ENCODE measurements at places on chromosomes 16 and 17.

- DNase-seq, result no peak
Measured at GRCh38 chr16:84678541-84678940, 21.3 kb upstream of the USP10 start.

DNA sequence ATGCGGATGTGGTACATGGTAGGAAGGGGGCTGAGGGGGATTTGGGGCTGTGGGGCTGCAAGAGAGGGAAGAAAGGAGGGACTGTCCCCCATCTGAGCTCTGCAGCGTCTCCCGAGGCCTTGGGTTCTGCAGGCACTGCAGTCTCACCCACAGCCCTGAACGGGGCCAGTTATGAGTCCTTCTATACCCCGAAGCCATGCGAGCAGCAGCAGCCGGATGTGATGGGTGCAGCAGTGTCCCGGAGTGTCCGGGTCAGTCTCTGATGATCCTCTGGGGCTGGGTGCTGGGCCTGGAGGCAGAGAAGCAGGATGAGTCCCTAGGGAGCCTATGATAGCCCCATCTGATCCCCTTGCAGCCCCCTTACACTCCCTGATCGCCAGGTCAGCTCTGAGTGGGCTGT, 41.5 kb downstream of the CPNE2 start:
- DNase-seq, result no peak

GRCh38 chr17:69450918-69451317, 36.4 kb downstream of the MAP2K6 start:
- DNase-seq, result no peak

DNA sequence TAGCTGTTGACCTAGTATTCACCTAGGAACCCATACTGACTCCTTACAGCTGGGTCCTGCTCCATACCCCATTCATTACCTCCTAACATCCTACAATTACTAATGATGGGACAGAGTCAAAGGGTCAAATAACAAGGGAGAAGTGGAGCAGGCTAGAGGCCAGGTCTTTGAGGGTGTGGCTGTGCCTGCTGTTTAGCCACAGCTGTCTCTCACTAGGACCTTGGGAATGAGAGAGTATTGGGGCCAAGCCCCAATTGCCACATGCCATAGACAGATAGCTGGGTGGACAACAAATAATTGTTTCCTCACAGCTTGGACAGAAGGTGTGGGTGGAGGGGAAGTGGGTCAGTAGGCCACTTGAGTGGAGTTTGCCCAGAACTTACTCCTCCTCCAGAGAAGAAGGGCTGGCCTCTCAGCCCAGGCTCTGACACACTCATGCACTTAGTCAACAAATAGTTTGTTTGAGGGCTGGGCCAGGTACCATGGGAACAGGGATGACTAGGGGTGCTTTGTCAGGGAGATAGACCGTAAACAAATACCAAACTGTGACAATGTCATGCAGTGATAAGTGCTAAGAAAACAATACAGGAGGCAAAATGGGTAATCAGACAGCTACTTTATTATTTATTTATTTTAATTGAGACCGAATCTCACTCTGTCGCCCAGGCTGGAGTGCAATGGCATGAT, 10.2 kb upstream of the CENPT start:
- DNase-seq, result peak; percentile 98

DNA sequence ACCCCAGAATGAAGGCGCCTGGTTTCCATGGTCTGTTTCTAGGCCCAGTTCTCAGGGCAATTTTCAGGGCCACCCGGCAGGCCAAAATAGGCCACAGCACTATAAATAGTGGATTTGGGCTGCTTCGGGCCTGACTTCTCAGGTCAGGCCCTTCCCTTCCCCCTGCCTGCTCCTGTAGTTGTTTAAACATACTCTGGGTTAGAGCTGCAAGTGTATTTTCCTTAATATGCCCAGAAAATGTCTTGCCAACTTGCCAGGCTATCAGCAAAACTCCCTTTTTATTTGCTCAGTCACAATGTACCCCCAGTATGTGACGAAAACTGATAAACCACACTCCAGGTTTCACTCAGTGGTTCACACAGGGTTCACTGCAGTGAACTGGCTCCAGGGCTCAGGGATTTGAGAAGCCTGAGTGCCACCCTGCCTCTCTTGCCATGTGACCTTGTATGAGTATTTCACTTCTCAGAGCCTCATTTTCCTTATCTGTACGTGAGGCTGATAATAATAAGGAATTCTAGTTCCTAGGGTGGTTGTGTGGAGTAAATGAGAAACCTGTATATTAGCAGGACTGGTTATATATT, 76.5 kb downstream of the GPRC5B start:
- peak; percentile 64 for DNase-seq

GRCh38 chr17:1764284-1764683, 2.4 kb downstream of the SERPINF1 start:
- DNase-seq, result peak; percentile 96

DNA sequence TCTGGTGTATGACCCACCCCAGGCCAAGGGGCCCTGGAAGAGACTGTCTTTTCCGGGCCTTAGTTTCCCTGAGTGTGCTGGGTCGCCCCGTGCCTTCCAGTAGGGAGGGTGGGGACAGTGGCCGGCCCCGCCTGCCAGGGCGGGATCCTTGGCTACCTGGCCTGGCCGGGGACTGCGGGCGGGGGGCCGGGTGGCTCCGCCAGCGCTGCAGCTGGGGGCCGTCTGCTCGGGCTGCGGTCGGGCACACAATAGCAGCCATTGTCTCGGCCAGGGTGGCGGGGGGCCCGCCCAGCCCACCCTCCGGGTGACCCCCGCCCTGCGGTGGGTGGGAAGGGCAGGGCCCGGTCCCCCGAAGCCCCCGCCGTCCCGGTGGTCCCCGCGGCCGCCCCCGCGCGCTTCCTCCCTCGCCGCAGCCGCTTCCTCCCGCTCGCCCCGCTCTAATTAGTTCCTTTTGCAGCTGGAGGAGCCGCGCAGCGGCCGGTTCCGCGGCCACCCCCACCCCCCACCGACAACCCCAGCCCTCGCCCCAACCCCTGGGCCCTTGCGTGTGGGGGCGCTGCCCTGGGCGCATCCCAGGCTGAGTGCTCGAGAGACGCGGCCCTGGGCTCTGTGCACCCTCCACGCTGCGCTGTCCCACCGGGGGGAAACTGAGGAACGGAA, 11.6 kb downstream of the GLIS2 start:
- no peak for DNase-seq

DNA sequence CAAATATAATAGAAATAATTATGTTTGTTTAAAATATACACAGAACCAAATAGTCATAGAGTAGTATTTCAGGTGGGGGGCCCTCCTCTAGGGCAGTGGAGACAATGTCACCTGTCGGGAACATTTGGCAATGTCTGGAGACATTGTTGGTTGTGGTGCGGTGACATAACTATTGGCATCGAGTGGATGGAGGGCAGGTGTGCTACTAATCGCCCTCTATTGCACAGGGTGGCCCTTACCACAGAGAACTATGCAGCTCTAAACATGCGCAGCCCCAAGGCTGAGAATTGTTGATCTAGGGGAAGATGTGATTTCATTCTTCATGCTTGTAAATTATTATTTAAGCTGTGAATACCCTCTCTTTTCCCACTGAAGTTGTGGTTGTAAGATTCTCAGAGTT, 594.0 kb downstream of the WWOX start:
- no peak for DNase-seq

GRCh38 chr17:79650283-79650682, 39.4 kb upstream of the RBFOX3 start:
- no peak for DNase-seq

DNA sequence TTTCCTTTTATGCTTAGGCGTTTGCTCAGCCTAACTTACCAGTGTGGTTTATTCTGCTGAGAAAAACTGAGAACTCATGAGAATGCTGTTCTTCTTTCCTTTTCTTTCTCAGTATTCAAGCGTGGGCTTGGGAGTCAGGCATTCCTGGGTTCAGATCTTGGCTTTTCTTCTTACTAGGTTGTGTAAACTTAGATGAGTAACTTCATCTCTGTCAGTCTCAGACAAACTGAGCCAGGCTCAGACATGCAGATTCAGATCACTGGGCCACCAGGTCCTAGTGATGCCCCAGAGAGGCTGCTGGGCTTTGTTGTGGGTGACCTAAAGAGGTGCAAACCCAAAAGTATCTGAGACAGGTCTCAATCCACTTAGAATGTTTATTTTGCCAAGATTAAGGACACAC, 95.8 kb upstream of the MPHOSPH6 start:
- no peak for DNase-seq

DNA sequence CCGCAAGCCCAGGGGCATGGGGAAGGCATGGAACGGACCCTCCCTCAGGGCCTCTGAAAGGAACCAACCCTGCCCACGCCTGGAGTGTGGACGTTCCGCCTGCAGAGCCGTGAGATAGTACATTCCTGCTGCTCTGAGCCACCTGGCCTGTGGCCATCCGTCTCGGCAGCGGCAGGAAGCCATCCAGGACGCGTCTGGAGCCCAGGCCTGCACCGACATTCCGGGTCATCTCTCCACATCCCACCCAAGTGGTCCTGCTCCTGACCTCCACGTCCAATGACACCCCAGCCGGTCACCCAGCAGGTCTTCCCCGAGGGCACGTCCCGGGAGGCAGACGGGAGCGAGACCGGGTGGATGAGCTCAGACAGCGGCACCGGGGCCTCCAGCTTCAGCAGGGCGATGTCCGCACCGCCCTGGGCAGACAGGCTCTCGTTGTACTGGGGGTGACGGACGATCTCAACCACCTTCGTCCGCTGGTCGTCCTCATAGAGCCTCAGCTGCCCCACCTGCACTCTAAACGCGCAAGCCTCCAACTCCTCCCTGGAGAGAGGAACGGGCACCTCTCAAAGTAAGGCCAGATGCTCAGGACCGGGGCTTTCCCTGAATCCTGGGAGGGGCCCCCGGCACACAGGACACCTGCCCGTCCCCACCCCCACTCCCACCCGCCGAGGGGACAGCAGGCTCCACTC, 21.3 kb upstream of the UBE2I start:
- peak; percentile 22 for DNase-seq

DNA sequence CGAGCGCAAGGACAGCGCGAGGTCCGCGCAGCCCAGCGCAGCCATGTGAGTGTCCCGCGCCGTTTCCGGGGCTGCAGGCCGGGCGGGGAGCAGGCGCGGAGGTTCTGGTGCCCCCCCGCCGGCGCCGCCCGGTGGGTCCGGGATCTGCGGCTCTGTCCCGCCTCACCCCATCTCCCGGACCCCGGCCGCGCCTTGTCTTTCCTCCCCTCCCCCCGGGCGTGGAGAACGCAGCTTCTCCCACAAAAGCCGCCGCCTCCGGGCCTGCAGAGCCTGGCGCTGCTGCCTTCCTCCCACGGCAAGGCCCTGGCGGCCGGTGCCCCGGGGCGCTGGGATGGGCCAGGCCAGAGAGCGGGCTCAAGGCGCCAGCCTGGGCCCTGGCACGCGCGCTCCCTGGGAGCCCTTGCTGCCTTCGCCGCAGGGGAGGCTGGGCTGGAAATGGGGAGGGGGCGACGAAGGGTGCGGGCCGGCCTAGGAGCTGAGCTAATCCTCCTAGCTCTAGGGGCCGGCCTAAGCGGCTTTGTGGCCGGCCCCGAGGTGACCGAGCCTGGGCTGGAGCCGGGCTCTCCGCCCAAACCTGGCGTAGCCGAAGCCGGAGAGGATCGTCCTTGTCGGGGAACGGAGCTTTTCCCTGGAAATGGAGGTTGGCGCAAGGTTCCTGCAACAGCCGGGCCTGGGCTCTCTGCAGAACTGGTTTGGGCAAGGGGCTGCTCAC, 397 bp downstream of the RIPOR1 start:
- DNase-seq, result peak; percentile 37

DNA sequence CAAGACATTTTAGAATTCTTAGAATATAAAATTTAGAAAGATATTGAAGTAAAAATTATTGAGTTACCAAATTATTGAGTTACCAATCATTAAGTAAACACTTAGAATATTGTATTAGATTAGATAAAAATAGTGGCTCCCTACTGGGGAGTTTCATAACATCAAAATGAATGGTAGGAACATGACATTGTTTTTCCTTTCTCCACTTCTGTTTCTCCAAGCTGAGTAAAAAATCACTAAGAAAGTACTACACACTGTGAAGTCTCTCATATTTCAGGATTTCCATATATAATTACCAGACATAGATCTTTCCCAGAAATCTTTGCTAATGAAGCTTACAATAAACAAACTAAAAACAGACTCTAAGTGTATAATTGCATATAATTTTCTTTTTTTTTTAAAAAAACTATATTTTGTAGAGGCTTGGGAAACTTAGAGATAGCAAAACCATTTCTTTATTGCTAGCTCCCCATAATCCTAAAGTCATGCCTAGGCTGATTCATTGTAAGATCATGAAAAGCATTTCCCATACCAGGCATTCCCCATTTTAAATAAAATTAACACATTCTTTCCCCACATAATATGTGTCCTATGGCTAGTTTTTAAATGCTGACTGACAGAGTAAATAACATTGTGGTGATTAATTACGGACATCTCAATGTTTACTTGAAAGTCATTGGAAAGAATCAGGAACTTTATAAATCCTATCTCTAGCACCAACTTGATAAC, 1408.7 kb upstream of the GOT2 start:
- DNase-seq, result peak; percentile 3

GRCh38 chr17:56468840-56469239, 124.7 kb upstream of the NOG start:
- no peak for DNase-seq

GRCh38 chr16:88651276-88651988, 579 bp upstream of the CYBA start:
- peak; percentile 48 for DNase-seq

GRCh38 chr16:53827741-53828140, 123.8 kb downstream of the FTO start:
- peak; percentile 22 for DNase-seq

GRCh38 chr17:48621410-48622392, 4.5 kb downstream of the HOXB9 start:
- DNase-seq, result no peak

DNA sequence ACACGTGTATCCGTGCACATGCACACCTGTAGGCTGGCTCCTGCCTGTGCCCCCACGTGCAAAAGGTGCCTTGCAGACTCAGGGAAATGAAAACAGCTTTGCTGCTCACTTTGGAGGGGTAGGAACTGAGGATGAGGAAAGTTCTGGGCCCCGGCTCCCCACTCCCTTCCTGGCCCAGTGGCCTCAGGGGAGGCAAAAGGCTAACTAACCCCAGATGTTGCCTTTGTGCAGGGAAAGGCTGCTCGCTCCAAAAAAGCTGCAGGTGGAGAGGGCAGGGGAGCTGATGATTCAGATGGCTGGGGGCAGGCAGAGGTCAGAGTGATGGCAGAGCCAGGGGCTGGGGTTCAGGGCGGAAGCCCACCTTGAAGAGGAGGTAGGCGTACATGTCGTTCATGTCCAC, 12.4 kb downstream of the PLCD3 start:
- no peak for DNase-seq

- no peak for DNase-seq
Measured at GRCh38 chr16:13779676-13780075, 140.3 kb upstream of the ERCC4 start.

- DNase-seq, result no peak
Measured at GRCh38 chr17:41769985-41770384, 16.5 kb downstream of the JUP start.

- no peak for DNase-seq
Measured at GRCh38 chr16:84514295-84514873, 9.9 kb upstream of the MEAK7 start.

GRCh38 chr16:80914379-80915078, 92.2 kb downstream of the CMC2 start:
- DNase-seq, result no peak

All from cardiac fibroblast (primary cell).